ENCODE measurements at places on chromosomes 16 and 17.
A peak's percentile ranks its signal among the peaks of the same experiment; 100 is the strongest.

DNA sequence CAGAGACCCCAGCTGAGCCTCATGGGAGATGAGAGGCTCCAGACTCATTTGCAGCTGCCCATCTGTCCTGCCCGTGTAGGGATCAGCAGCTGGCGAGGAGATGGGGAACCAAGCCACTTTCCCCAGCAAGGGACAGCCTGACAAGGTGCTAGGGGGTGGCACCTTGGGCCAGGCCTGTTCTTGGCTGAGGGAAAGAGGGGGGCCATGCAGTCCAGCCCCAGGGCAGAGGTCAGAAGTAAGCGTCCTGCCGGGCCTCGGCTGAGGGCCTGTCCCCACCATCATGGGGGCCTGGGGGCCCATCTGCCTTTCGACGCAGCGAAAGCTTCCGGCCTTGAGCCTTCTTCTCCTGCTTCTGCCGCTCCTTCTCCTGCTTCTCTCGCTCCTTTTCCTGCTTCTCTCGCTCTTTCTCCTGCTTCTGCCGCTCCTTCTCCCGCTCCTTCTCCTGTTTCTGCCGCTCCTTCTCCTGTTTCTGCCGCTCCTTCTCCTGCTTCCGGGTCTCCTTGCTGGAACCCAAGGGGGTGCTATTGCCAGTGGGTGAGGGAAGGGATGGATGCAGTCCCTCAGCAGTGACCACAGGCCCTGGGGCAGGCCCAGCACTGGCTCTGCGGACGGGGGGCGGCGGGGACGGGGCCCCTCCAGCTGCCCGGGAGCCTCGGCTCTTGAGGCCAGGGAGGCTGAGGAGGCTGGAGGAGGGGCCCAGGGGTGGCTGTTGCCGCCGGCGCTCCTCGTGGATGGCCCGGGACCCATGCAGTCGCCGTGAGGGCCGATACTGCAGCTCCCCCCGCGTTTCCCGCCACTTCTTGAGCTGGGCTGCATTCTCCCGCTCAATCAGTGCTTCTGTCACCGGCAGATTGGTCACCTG lies 2.8 kb upstream of the CD2BP2 start:
- DNase-seq, result no peak

DNA sequence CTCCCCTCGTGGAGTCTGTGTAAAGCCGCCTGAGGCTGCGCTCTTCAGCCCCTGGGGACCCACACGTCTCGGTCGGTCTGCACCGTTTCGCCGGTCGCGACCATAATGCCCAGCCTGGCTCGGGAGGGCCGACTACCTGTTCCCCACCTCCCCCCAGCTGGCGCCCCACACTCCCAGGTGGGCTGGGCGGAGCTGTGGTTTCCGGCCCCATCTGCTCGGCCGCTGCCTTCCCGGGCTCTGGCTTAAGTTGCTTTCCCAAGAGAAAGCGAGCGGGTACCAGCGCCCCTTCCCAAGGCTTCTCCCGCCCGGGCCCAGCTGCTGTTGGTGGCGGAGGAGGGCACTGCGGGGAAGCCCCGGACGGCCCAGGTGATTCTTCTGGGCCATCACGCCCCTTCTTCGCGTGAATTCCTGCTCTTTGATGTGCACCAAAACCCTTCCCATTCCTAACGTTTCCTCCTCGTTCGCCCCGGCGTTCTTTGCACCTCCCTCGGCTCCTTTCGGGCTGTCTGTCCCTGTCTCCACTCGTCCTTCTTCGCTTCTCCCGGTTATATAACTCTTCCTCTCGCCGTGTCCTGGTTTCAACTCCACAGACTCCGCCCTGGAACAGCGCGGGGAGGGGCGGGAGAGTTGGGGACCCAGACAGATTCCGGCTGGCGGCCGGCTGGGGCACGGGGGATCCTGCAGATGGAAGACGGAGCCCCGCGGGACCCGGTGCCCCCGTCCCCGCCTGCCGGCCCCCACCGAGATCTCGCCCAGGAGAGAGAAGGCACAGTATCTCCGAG lies 2.0 kb downstream of the KDM6B start:
- no peak for DNase-seq

DNA sequence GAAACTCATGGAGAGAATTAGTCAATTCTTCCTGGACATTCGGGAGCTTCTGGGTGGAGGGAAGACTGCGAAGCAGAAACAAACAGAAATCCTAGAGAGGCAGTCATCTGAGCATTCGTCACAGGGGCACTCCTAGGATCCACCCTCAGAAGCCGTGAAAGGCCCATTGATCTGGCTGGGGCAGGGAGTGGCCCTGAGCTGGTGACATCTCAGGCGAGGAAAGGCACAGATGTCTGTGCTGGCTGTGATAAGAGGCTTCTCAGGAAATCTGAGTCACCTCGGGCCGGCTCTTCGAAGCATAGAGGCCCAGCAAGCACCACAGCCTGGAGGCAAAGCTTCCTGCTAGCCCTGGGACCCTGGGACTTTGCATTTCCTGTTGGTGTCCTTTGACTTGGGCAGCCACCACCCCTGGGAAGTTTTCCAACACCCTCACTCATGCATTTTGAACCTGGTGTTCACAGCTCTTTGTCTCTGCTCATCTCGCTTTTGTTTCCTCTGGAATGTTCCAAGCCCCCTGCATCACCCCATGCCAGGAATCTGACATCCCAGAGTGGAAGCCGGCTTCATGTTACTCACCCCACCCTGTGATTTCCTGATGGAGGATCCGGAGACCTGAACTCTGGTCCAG lies 23.3 kb upstream of the CDRT4 start:
- DNase-seq, result no peak

GRCh38 chr16:83054283-83054682 lies 427.5 kb downstream of the CDH13 start:
- DNase-seq, result no peak

GRCh38 chr16:51710905-51711563 lies 560.0 kb upstream of the SALL1 start:
- DNase-seq, result no peak

- DNase-seq, result no peak
Measured at GRCh38 chr17:63442549-63443035, 3.5 kb downstream of the CYB561 start.

GRCh38 chr17:49247944-49248343 lies 17.4 kb upstream of the PHOSPHO1 start:
- no peak for DNase-seq

- DNase-seq, result no peak
Measured at GRCh38 chr17:51065466-51065865, 55.2 kb downstream of the SPAG9 start.

- no peak for DNase-seq
Measured at GRCh38 chr16:73669535-73670274, 621.8 kb upstream of the ZFHX3 start.

DNA sequence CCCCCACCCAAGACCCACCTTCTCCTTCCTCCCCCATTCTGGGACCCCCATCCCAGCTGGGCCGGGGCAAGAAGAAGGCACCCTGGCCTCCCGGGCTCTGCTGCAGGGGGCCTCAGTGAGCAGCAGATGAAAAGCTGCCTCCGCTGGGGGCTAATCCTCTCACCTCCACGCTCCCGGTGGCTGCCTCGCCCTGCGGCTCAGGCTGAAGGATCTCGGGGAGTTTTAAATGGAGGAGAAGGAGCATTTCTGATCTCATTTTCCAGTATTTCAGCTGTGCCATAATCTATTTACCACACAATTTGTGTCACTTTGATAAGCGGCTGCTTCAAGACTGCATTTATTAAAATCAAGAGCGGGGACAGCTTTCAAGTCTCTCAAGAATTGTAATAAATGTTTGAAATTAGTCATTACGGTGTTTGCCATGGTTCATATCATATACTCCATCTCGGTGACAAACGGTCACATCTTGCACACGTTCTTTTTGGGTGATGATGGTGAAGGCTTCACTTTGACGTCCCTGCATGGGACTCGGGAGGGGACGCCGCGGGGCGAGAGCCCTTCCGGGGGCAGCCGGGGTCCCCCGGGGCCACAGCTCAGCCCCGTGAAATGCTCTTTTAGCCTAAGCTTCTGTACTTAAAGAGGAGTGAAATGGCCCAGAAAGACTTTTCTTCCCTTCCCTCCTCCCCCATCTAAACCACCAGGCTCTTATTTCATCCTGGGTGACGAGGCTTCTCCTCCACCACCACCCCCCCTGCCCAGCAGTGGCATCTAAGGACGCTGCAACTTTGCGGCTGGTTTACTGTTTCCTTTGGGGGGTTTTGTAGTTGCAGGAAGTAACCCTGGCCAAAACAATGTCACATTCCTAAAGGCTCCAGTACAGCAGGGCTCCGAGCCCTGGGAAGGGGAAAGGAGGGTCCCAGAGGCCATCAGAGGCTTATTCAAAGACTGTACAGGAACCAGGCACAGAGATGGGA lies 313.1 kb upstream of the TNRC6C start:
- DNase-seq, result no peak

DNA sequence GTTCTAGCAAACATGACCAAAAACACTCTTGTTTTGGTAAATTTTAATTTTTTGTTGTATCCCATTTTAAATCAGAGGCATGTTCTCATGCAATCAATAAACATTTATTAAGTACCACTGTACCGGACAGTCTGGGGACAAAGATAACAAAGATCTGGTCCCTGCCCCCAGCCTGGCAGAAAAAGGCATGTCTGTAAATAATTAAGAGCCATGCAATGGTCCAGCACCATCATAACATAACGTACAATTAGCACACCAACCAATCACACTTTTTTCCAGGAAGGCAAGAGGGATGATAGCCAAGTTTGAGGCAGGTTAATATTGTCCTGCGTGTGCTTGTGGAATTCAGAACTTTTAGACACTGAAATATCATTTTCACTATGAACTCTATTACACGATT lies 3.5 kb downstream of the KCNJ16 start:
- DNase-seq, result no peak

DNA sequence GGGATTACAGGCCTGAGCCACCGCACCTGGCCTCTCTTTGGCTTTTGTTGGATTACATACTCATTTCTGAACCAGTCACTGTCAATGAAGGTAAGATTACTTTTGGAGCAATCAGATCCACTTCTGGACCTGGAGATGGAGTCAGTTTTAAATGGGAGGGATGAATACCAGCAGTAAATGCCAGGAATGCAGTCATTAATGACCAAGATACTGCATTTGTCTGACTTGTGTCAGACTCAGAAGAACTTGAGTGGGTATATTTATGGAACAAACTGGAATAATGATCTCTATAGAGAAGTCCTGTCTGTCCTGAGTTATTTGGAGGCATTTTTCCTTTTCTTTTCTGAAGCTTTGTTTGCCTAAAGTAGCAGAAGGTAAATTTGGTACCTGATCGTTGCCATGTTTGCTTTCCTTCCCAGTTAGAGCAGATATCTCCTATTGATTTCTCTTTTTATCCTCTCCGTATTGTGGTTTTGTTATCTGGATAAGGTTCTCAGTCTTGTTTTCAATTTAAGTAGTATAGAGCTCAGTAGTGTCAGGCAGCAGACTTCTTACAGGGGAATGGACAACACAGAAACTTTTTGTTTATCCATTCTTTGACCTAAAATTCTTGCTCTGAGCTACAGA lies 10.7 kb downstream of the NLK start:
- no peak for DNase-seq

DNA sequence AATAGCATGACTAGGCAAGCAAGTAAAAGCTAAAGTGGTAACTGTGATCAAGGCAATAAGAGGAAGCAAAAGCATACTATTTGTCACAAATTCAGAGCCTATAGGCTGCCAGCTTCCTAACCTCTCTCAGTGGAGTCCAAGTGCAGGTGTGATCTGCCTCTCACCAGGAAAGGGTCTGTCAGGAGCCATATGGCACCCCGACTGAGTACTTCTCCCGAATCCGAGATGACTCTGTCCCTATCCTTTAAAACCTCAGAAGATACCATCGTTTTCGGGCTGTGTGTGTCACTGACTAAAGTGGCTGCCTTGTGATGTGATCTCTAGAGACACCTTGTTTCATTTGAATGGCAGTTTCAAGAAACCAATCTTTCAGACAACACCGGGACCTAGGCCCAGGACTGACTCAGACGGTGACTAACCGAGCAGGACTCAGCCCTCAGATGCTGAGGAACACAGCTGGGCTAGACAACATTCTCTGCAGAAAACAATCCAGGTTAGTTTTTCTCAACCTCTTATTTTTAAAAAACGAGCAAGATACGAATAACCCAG lies 63.6 kb downstream of the SMG6 start:
- peak; percentile 40 for DNase-seq

GRCh38 chr17:37744961-37745800 lies at the start of gene HNF1B:
TSS of gene HNF1B (minus strand) at chr17:37745059. CDS start at chr17:37744884, 175 bp downstream.
- DNase-seq, result peak; percentile 72

GRCh38 chr16:67758006-67758405 lies 38.9 kb upstream of the GFOD2 start:
- no peak for DNase-seq

DNA sequence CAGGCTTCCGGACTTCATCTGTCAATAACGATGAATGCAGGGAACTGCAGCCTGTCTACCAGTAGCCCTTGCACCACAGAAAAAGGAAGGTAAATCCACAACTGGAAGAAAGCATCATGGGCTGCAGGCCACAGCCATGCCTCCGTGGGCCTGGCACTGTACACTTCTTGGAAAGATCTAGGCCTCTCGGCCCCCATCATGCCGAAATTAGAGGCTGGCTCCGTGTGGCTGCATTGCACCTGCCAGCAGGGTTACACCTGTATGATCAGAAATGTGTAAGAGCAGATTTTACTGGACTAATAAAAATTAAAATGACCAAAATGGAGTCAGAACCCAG lies 52.2 kb downstream of the SDK2 start:
- no peak for DNase-seq

- DNase-seq, result no peak
Measured at GRCh38 chr16:54437921-54438320, 151.3 kb upstream of the IRX3 start.

DNA sequence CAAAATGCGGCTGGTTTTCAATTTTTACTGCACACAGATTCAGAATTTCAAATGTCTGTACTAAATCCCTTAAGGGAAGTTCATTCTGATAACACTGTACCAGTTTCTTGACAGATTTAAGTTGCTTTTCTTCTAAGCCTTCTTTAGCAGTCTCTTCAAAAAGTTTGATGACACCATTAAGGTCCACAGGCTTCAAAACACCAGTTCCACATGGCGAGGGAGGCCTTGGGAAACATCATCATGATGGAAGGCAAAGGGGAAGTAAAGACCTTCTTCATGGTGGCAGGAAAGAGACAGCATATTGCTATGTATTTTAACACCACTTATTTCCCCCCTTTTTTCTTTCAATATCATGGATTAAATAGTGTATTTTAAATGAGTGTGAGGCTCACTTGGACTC lies 24.5 kb downstream of the NLRC5 start:
- DNase-seq, result no peak

GRCh38 chr17:41464682-41465081 lies 2.5 kb downstream of the KRT32 start:
- no peak for DNase-seq

GRCh38 chr16:11734025-11734652 lies 8.5 kb downstream of the TXNDC11 start:
- DNase-seq, result no peak

DNA sequence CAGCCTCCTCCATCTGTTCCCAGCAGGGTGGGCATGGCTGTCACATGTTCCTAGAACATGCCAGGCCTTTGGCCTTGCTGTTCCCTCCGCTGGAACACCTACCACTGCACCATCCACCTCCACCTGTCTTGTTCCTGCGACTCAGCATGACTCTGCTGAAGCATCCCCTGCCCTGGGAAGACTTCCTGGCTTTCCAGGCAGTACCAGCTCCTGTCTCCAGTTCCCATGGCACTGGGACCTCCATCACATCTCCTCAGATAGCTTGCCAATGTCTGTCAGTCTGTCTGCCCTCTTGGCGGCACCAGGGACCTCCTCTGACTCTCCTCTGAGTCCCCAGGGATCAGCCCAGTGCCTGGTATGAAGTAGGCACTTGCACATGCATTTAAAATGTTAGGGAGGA lies 15.7 kb downstream of the PDP2 start:
- DNase-seq, result no peak

GRCh38 chr16:29821643-29822115 lies 1.4 kb downstream of the MVP start:
- no peak for DNase-seq

GRCh38 chr17:30605027-30605426 lies 127.8 kb downstream of the GOSR1 start:
- no peak for DNase-seq

Data from memory B cell (primary cell).